ENCODE measurements at places on chromosomes 6 and 20.
A peak's percentile ranks its signal among the peaks of the same experiment; 100 is the strongest.

- no peak for DNase-seq
These were observed 569.8 kb downstream of the QKI start for GRCh38 chr6:163984124-163984936.

GRCh38 chr6:156777577-156778453, 637 bp downstream of the ARID1B start:
- DNase-seq, result peak; percentile 36

GRCh38 chr6:111750753-111751673, 122.2 kb downstream of the FYN start:
- no peak for DNase-seq

DNA sequence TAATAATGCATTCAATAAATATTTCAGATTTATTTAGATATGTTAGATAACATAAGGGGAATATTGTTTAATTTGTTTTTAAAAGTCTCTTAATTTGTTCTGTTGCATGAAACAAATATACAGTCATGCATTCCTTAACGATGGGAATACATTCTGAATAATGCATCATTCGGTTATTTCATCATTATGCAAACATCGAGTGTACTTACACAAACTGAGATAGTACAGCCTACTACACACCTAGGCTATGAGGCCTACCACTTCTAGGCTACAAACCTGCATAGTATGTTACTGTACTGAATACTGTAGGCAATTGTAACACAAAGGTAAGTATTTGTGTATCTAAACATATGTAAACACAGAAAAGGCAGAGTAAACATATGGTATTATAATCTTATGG, 118.7 kb downstream of the EPHA7 start:
- no peak for DNase-seq

- no peak for DNase-seq
These were observed 14.0 kb upstream of the APMAP start for GRCh38 chr20:25006431-25007167.

- no peak for DNase-seq
These were observed 90.1 kb downstream of the KLHL32 start for GRCh38 chr6:97014595-97014994.

- DNase-seq, result peak; percentile 81
These were observed 704.8 kb upstream of the SLC35B3 start for GRCh38 chr6:9140172-9140571.

All from G401 (cell line).